ENCODE measurements at places on chromosomes 16 and 17.

DNA sequence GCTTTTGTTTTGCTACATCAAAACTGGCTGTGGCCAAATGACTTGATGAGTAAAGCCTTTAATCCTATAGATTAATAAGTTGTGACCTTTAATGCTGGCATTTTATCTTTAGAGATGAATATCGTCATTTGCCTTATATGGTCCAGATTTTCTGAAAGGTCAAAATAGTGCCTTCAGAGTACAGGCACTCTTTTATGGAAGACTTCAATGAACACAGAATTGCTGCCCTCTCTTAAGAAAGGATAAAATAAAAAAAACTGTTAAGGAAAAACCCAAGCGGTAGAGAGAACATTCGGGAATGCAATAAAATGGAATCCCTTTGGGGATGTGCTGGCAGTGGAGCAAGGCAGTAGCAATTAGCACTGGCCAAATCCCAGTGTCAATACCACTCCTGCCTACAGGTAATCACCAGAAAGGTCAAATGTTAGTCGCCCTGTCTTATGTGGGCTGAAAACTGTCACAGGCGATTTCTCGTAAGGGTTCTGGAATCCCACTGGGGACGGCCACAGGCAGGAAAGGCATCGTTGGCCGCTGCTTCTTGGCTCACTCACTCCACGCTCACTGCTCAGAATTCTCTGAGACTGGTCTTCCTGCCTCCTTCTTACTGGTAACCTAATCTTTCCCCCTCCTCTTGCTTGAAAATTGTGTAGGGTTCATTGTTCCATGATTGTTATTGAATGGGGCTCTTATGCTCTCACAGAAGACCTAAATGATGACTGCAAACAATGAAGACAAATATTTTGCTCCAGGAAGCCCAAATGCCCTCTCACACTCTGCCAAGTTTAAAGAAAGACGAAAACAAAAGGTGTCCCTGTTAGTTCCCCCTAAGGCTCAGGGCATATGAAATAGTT is 45.4 kb upstream of the HSBP1 start:
- no peak overlapping the region for H3K27ac ChIP-seq
- H3K27me3 ChIP-seq, result no peaks in the 10 kb centered on the region
- no peaks in the 10 kb centered on the region for H3K36me3 ChIP-seq
- DNase-seq, result no peak
- peaks cover 1% of the 10 kb centered on the region for H3K4me1 ChIP-seq

DNA sequence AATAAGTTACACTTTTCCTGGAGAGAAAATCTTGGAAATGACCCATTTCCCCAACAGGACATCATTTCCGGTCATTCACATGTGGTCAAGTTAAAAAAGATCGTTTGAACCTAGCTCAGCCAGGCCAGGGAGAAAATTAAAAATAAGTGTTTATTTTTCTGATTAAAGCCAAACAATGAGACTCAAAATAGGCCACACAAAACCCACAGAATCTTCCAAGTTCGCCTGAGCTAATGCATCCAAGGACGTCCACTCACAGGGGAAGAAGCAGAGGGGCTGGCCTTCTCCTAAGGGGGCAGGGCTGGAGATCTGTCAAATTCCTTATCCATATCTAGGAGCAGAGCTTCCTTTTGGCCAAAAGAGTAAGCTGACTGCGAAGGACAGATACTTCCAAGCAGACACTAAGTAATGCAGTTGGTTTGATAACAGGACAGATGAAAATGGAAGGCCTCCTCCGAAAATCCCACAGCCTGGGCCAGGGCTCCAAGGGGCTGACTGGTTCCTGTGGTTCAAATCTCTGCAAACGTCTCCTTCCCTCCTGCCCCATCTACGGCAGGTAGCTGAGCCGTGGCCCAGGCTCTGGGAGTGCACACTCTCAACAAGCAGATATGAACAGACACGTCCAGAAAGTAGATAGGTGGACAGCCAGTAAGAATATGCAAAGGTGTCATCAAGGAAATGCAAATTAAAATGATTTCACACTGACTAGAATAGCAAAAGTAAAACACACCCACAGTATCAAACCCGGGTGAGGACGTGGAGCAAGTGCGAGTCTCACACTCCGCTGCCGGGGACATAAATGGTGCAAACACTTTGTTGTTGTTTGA is 98.5 kb downstream of the MRM3 start:
- H3K27me3 ChIP-seq, result no peaks in the 10 kb centered on the region
- H3K4me1 ChIP-seq, result peaks cover 10% of the 10 kb centered on the region
- H3K36me3 ChIP-seq, result no peaks in the 10 kb centered on the region
- no peak for DNase-seq

DNA sequence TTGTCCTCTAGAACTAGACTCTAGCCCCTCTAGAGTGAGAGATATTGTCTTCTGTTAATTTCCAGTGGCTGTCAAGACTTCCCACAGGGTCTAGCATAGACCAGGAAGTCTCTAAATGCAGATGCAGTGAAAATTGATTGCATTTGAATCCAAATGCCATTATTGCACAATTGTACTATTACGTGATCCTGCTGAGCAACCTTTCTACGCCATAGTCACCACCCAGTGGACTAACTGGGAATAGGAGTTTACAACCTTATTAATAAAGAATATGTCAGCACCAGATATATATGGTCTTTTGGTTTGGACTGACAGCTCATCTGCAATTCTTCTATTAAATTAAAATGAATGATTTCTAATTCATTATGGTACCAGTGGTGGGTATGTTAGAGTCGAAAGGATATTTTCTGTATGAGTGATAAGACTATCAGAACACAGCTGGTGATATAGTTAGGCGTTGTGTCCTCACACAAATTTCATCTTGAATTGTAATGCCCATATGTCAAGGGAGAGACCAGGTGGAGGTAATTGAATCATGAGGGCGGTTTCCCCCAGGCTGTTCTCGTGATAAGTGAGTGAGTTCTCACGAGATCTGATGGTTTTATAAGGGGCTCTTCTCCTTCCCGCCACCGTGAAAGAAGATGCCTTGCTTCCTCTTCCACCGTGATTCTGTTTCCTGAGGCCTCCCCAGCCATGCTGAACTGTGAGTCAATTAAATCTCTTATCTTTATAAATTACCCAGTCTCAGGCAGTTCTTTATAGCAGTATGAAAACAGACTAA is 138.9 kb upstream of the CA10 start:
- no peaks in the 10 kb centered on the region for H3K36me3 ChIP-seq
- no peak overlapping the region for H3K4me3 ChIP-seq
- no peak for DNase-seq
- H3K27ac ChIP-seq, result no peak overlapping the region
- H3K4me1 ChIP-seq, result no peaks in the 10 kb centered on the region

DNA sequence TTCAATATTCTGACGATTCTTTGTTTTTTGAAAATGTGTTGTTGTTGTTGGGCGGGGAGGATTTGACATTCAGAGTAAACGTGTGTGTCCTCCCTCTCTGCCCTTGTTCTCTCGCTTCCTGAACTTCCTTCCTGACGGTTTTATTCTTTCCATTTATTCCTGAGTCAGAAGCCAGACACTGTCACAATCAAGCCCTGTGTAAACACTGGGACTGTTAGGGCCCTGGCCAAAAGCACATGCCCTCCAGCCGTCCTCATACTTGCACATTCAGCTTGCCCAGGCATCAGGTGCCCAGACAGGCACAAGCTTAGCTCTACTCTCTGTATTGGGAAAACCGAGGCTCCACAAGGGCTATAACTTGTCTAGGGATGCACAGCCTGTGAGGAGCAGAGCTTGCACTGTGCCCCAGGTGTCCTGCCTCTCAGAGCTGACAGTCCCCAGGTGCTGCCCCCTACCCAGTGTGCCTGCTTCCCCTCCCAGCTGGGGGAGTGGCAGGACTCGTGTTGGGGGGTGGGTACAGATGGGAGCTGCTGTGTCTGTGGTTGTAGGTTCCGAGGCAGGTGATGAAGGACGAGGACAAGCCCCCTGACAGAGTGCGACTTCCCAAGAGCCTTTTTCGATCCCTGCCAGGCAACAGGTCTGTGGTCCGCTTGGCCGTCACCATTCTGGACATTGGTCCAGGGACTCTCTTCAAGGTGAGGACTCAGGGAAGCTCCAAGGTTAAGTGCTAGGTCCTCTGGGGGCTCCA is 9.7 kb downstream of the ADGRG3 start:
- no peaks in the 10 kb centered on the region for H3K36me3 ChIP-seq
- H3K27ac ChIP-seq, result no peak overlapping the region
- H3K4me3 ChIP-seq, result no peak overlapping the region
- no peak for DNase-seq

DNA sequence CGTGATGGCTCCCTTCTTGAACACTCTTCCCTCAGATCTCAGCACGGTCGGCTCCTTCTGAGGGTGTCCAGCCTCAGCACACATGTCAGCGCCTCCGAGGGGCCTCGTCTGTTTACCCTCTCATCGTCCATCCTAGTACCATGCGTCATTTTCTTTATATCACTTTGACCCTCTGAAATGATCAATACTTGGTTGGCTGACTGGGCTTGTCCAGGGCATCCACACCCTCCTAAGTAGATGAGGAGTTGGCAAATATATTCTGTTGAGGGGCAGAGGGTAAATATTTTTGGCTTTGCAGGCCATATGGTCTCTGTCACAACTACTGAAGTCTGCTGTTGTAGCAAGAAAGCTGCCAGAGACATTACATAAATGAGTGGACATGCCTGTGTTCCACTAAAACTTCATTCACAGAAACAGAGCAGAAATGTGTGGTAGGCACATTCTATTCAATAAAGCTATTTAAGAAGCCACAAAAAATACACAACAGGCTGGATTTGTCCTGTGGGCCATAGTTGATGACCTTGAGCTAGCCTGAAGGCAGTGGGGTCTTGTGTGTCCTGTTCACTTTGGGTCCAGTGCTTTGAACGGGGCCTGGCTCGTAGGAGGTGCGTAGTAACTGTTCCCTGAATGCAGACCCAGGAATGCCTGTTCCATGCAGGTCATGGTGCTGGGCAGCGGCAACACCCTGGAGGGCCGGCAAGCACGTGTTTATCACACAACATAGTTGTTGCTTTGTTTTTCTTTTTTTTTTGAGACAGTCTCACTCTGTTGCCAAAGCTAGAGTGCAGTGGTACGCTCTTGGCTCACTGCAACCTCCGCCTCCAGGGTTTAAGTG is 185.8 kb downstream of the SNX29 start:
- H3K27ac ChIP-seq, result no peak overlapping the region
- no peak for DNase-seq
- no peaks in the 10 kb centered on the region for H3K36me3 ChIP-seq
- no peak overlapping the region for H3K4me3 ChIP-seq

DNA sequence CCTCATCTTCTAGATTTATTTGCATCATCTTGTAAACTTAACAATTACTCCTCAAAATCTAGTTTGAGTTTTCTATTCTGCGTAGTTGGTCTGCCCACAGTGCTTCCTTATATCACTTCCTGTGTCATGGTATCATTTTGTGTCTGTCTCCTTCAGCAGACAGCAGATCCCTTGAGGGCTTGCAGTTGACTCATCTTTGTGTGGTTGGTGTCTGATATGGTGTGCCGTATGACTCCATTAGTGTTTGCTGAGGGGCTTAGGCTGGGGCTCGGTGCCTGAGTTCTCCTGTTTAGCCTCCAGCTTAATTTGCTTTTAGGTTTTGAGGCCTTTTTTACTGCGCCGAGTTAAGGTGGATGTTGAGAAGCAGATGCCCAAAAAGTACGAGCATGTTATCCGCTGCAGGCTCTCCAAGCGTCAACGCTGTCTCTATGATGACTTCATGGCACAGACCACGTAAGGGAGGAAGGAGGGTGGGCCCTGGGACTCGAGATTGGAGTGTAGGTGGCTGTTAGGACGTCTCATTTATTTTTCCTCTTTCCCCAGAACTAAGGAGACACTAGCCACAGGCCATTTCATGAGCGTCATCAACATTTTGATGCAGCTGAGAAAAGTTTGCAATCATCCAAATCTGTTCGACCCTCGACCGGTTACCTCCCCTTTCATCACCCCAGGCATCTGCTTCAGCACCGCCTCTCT is 16.9 kb downstream of the SRCAP start:
- no peaks in the 10 kb centered on the region for H3K27me3 ChIP-seq
- H3K4me1 ChIP-seq, result no peaks in the 10 kb centered on the region
- H3K4me3 ChIP-seq, result no peak overlapping the region
- peaks cover 54% of the 10 kb centered on the region for H3K36me3 ChIP-seq
- no peak overlapping the region for H3K27ac ChIP-seq

- no peak overlapping the region for H3K27ac ChIP-seq
- peak; percentile 82 for DNase-seq
- H3K27me3 ChIP-seq, result no peaks in the 10 kb centered on the region
- no peaks in the 10 kb centered on the region for H3K4me1 ChIP-seq
These were observed 58.8 kb downstream of the ZDHHC7 start for GRCh38 chr16:84952335-84953189.

DNA sequence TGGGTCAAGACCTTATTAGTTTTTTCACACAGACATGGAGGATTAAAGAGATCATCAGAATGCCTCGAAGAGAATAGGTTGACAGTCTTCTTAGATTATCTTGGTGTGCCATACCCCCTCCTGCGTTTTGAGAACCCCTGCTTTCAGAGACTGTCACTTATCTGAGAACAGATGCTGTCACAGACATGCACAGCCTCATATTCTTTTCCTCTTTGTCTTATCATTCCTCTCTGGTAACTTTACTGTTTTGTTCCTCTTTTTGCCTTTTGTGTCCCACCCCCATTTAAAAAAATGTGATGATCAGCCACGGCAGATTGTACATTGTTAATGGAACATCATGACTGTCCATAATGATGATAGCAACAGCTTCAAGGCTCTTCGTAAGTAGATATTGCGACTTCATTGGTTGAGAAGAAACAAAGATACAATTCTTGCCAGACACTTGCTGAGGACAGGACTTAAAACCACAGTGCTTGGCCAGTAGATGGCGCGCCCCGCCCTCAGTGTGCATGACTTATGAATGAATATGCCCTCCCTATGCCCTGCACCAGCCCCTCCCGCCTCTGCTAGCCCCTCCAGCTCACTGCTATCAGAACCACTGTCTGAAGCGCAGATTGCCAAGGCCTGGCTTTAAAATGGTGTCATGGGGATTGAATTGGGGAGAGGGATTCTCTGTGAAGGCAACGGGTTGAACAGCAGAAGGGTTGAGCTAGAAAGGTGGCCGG is 2.6 kb upstream of the PITPNC1 start:
- H3K27me3 ChIP-seq, result no peaks in the 10 kb centered on the region
- peak; percentile 68 for DNase-seq
- H3K4me1 ChIP-seq, result no peaks in the 10 kb centered on the region
- H3K36me3 ChIP-seq, result no peaks in the 10 kb centered on the region
- no peak overlapping the region for H3K27ac ChIP-seq

DNA sequence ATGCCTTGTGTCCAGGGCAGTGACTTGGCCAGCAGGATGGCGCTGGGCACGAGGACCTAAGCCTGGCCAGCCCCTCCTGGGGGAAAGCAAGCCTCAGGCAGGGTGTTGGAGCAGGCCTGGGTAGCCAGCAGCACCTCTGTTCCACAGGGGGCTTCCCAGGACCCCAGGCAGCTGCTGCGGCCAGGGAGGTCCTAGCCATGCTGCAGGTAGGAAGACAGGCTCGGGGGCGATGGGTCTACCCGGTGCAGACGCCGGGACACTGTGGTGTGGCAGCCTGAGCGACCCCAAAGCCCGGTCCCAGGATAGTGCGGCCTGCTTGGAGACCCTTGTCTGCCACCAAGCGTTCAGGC is 22.4 kb upstream of the AATK start:
- peaks cover 16% of the 10 kb centered on the region for H3K36me3 ChIP-seq
- no peak overlapping the region for H3K4me3 ChIP-seq
- H3K27ac ChIP-seq, result no peak overlapping the region
- no peaks in the 10 kb centered on the region for H3K27me3 ChIP-seq

GRCh38 chr17:65039336-65039988 is 17.1 kb downstream of the GNA13 start:
- H3K4me1 ChIP-seq, result no peaks in the 10 kb centered on the region
- no peaks in the 10 kb centered on the region for H3K27me3 ChIP-seq
- no peak for DNase-seq
- no peaks in the 10 kb centered on the region for H3K36me3 ChIP-seq
- H3K27ac ChIP-seq, result no peak overlapping the region

Measured in iPS DF 6.9 (cell line).